Germinal center (tissue), 1 donor: ENCODE measurements at places on chromosomes 1 and 21.

DNA sequence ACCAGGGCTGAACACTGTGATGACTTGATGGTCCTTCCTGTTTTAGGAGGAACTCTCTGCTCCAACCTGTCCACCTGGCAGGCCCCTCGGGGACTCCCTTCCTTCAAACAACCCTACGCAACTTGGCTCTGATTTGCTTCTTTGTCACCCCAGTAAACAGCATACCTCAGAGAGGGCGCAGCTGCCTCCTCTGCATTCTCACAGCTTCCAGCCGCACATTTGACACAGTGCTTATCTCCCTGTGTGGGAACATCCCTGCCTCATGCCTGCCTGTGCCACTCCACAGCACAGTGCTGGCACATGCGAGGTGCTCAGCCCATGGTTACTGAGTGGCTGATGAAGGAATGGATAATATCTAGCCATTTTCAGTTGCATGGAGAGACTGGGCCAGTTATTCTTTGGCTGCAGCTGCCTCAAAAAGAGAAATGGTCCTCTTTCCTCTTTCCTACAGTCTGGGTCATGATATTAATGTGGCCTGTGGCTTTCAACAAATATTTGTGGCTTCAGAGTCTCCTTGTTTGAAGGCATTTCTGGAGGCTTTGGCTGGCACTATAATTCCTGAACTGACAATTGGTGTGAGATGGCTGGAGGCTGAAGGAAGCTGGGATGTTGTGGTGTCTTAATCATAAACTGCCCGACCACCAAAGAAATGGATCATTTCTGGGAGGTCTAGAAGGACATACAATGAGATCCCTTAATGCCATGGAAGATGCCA, 77.9 kb downstream of the TENT5C start:
- DNase-seq, result no peak

DNA sequence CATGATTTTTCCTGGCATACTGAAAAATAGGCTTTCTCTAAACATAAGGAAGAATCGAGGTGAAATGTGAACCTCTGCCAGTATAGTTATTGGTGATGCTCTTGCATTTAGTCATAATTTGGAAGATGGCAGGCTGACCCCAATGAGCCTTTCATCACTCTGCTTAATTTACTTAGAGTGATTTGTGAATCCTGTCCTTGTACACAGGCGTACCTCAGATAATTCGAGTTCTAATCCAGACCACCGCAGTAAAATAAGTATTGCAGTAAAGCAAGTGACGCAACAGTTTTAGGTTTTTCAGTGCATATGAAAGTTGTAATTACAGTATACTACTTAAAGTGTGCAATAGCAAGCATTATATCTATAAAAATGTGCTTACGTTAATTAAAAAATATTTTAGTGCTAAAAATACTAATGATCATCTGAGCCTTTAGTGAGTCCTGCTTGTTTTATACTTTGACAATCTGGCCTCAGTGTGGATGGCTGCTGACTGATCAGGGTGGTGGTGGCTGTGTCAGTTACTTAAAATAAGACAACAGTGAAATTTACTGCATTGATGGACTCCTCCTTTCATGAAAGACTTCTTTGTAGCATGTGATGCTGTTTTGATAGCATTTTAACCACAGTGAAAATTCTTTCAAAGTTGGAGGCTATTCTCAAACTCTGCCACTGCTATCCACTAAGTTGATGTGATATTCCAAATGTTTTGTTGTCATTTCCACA, 1.7 kb downstream of the PKNOX1 start:
- no peak for DNase-seq

DNA sequence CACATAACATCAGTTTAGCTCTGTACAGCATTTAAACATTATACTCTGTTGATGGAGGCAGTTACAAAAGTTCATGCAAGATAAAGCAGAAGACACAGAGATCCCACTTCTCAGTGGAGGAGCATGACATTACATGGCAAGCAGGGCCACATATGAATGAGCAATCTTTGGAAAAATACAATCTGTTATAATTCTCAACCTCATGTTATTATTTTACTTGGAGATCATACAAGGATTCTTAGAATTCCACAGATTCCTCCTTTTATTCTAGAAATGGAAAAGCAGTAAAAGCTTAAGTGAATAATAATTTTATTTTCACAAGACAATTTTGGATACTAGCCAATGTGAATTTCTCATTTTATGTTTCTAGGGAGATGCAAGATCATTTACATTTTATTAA, 66.6 kb downstream of the IFI44 start:
- DNase-seq, result no peak

GRCh38 chr1:156247460-156248322, at the start of gene PAQR6:
Gene PAQR6 (minus strand): TSS chr1:156248056. CDS start chr1:156246731, 1,325 bp downstream.
- no peak for DNase-seq

GRCh38 chr1:231072502-231073094, 32.5 kb upstream of the FAM89A start:
- DNase-seq, result no peak

- no peak for DNase-seq
These were observed 110.6 kb downstream of the AKT3 start for GRCh38 chr1:243739335-243740003.

DNA sequence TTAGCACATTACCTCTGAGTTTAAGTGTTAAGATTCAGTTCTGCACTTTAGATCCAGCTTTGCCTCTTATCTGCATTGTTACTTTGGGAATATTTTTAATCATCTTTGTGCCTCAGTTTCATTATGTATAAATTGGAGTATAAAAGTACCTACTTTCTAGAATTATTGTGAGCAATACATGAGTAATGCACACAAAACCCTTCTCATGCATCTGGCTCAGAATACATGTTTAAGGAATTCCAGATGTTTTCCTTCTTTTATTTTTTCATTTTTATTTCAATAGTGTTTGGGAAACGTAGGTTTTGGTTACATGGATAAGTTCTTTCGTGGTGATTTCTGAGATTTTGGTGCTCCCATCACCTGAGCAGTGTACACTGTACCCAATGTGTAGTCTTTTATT, 14.2 kb downstream of the C8A start:
- no peak for DNase-seq

- no peak for DNase-seq
These were observed 39.2 kb upstream of the COL18A1 start for GRCh38 chr21:45365608-45366241.

DNA sequence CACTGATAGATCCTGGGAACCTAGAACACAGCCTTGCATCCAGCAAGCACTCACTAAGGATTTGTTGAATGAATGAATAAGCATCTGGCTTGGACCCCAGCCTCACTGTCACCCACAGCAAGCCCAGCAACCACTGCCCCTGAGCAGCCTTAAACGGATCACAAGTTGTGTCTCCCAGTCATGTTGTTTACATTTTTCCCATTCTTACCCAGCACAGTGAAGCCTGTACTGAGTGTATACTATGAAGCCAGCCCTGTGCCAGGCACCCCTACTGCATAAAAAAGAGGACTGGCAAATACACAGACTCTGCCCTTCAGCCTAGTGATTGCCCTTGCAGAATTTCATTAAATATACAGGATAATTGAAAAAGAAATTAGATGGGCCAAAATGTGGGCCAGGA, 30.2 kb downstream of the RRAGC start:
- DNase-seq, result no peak

DNA sequence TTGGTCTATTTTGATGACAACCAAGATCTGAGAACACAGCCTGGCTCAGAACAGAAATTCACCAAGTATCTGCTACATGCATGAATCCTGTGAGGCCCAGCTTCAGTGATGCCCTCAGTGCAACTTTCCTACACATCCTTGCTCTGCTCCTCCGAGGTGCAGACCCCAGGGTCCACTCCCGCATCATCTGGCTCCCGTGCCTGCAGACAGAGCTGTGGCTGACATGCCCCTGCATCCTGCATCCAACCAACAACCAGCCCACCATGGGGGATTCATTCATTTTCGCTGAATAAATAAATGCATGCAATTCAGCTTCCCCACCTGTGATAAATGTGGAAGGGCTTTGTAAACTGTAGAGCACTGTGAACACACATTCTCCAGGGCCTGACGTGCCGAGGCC, 112.3 kb downstream of the GLIS1 start:
- no peak for DNase-seq

DNA sequence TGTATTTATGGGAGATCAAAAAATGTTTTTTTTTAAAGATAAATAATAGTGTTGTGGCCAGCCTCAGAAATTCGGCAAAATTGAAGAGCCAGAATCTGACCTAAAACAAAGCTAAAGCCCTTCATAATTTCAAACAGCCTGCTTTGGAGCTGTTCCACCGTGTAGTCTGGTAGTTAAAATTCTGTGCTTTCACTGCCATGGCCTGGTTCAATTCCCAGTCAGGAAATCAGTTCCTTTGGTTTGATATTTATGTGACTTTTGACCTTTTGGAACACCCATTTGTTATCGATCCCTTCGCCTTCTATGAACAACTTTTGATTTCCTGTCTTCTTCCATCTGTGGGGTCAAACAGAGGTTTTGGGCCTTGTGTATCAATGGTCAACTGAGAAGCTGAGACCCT, 179.8 kb downstream of the HFM1 start:
- DNase-seq, result no peak

GRCh38 chr1:183194527-183195141, 8.6 kb downstream of the LAMC2 start:
- DNase-seq, result no peak

DNA sequence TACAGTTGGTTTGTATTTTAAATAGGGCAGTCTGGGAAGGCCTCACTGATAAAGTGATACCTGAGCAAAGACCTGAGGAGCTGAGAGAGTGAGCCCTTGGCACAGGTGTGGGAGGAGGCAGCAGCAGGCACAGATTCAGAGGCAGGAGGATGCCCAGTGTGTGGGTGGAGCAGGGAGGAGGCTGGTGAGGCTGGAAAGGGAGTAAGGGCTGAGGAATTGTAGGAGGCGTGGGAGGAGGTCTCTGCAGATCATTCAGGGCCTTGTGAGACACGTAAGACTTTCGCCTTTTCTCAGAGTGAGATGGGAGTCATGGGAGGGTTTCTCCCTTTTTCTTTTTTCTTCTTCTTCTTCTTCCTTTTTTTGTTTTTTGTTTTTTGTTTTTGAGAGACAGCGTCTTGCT, 58.0 kb downstream of the RGL1 start:
- no peak for DNase-seq

DNA sequence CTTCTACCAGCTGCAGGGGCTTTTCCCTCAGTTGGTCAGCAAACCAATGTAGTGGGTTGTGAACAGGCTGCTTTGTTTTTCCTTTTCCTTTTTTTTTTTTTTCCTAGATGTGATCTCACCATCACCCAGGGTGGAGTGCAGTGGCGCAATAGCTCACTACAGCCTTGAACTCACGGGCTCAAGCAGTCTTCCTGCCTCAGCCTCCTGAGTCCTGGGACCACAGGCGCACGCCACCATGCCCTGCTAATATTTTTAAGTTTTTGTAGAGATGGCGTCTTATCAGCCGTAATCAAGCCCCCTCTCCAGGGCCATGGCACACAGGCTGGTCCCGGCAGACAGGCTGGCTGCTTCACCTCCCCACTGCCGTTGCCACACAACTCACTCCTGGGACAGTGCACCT, 3.4 kb upstream of the TRIM11 start:
- no peak for DNase-seq

DNA sequence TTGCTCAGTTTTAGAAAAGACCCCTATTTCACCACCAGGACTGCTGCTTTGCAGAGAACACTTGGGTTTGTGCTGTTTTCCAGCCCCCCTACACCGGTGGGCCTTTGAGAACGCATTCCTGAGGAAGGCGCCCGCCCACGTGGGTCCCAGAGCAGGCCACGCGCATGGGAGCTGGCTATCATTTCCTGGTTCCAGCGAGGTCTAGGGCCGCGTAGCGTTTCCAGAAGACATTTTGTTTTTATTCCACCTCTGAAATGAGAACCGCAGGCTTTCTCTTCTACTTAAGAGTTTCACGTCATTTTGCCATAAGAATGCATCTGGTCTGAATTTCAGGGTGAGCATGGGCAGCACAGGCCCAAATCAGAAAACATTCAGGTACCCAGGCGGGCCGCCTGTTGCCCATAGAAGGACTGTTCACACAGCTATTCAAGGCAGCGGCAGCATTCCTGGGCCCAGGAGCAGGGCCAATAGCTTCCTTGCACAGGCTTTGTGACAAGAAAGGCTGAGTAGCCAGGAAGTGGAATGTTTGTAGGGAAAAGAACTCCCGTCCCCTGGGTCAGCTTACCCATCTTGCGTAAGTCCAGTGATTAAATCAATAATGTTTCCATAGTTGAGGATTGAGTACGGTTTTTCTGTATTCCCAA, 1.4 kb upstream of the KLHL21 start:
- no peak for DNase-seq

GRCh38 chr21:26126168-26126553, 44.4 kb downstream of the APP start:
- no peak for DNase-seq

DNA sequence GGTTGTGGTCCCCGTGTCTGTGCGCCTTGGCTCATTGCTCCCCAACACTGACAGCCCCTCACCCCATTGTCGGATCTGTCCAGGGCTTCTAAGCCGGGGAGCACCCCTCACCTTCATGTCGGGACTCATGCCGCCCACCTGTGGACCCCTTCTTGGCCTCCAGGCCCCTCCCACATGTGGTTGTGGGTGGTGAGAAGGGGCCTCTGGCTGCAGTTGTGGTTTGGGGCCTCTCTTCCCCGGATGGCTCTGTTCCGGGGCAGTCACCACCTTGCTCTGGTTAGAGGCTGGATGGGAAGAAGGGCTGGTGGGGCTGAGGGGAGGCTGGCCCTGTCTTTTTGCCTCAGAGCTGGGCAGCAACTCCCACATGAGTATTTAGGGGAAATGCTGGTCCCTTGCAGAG, 158.6 kb upstream of the C1orf174 start:
- DNase-seq, result no peak

- DNase-seq, result peak; percentile 2
These were observed 95.5 kb upstream of the TPTE start for GRCh38 chr21:10425856-10426255.

DNA sequence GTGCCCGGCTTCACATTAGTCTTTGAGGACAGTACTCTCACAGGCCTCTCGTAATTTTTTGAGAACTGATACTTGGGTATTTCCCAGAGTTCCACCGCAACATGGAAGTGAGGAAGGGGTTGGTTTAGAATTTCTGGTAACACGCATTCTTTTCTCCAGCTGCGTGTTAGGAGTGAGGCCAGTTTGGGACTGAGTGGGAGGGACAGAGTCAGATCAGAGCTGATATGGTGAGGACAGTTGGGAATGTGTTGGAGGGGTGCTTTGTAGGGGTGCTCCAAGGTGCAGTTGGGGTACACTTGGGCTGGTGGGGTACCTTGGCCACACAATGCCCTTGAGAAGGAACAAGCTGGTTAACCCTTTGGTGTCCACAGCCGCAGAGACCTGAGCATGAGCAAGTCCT, 6.7 kb downstream of the FBXO6 start:
- no peak for DNase-seq

DNA sequence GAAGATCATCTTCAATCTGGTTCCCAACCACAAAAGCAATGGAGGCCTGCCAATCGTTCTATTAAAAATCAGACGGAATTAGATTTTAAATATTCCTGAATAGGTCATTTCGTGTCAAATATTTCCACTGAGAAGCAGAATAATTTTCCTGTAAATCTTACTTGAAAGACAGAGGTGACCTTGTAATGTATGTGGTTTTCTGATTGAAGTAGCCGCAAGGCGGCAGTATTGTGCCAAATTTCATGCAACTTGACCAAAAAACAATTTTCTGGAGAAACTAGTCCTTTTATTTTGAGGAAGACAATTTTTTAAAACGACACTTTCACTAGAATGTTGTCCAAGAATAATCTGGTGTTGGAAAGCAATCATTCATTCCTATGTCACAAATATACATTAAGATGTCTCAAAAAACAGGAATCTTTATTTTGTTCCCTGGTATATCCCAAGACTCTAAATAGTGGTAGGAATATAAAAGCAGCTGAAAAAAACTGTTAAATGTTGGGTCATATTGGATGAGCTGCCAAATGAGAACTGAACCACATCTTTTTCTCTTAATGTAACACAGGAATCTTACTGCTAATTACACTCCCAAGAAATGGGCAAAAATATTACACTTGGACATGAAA, 33.6 kb downstream of the SPAG17 start:
- no peak for DNase-seq
